ENCODE measurements at places on chromosomes 5 and 9. TPM values are rescaled to one million over a fixed set of nuclear protein-coding genes. Genes with fewer than 3 reads are reported as not detected.

The NMRK1 gene
- 10.1 TPM for total RNA-seq

The BHMT2 gene
- 8.0 TPM for total RNA-seq

The PCDHB11 gene
- 1.1 TPM for total RNA-seq

The C5 gene
- 0.45 TPM for total RNA-seq

The FREM1 gene
- total RNA-seq = not detected

The SLC22A4 gene
- 3.0 TPM for total RNA-seq

Measured in Daoy (cell line).